Fibroblast of mammary gland (primary cell): ENCODE measurements at places on chromosomes 16 and 17.

DNA sequence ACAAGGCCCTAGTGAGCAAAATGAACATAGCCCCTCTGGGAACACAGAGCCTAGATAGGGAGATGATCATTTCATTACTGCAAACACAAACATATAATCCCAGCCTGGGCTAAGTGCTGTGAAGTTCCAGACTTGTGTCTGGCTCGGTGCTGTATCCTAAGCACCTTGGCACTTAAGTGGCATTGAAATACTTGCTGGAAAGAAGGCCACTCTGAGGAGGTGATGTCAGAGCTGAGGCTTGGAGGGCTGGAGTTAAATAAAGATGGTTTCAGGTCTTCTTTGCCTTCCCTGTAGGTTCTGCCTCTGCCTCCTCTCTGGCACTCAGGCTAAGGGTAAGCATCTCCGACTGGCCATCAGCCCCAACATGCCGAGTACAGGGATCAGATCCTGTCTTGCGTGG lies 2.4 kb upstream of the CACNA1G start:
- DNase-seq: no peak

GRCh38 chr16:13968835-13969234 lies 48.9 kb downstream of the ERCC4 start:
- no peak for DNase-seq

DNA sequence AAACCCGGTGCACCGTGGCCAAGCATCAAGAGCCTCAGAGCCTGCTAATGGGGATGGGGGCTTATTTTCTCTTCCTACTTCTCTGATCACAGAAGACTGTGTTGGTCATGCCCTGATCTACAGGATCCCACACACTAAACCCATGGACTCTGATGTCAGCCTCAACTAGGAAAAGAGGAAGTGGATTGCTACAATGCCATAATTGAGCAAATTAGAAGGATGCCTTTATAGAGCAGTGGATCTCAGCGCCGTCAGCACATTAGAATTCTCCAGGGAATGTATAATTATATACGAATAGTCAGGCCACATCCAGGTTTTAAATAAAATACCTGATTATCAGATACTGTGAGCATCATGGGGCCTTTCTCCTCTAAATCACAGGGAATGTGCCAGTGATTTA lies 64.8 kb downstream of the VAT1L start:
- DNase-seq: no peak

DNA sequence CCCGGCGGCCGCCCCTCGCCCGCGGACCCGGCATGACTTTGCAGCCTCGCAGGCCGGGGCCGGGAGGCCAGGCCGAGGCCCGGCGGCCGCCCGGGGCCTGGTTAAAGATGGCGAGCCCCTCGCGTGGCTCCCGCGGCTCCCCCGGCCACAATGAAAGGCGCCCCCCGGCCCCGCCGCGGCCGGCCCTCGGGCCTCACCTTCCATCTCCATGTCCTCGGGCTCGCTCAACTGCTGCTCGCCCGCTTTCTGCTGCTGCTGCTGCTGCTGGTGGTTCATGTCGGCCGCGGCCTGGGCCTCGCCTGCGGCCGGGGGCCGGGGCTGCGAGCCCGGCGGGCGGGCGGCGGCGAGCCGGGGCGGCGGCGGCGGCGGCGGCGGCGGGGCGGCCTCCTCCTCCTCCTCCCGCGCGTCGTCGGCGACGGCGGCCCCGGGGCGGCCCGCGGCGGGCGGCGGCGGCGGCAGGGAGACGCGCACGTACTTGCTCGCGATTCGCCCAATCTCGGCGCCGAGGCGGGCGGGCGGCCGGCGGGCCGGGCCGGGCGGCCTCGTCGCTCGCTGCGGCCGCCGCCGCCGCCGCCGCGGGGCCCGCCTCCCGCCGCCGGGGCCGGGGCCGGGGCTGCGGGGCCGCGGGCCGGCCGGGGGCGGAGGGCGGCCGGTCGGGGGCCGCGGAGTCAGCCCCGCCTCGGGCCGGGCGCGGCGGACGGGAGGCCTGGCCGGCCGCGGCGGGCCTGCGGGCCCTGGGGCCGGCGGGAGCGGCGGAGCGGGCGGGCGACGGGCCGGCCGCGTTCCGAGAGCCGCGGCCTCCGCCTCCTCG lies 491 bp downstream of the USP7 start:
- DNase-seq: no peak

GRCh38 chr17:59328601-59329000 lies 2.9 kb upstream of the YPEL2 start:
- DNase-seq: no peak
